ENCODE measurements at places on chromosomes 2 and 18.

DNA sequence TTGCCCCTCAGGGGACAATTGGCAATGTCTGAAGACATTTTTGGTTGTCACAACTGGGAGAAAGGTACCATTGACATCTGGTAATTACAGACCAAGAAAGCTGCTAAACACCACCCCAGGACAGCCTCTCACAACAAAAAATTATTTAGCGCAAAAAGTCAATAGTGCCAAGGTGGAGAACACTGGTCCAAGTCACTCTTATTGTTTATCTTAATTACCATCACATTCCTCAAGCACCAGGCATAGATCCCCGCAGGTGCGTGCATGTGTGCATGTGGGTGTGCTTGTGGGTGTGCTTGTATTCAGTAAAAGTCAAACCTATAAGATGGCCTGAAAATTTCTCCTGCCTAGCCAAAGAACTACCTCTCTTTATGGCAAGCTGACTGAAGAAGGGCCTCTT is 74.9 kb upstream of the WDR75 start:
- no peak for DNase-seq

DNA sequence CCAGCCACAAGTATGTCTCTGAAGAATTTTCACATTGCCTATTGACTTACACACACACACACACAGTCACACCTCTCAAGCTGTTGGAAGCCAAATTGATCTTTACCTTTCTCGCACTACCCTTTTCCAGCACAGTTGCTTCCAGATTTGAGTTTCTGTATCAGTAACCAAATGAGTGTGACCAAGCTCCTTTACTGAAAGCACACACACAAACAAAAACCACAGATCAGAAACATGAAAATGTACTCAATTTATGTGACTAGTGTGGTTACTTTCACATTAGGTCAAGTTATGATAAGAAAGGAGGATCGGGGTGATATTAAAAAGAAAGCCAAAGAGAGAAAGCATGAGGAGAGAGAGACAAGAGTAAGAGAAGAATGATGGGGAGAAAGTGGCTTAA is 993.9 kb upstream of the POU3F3 start:
- DNase-seq: no peak

DNA sequence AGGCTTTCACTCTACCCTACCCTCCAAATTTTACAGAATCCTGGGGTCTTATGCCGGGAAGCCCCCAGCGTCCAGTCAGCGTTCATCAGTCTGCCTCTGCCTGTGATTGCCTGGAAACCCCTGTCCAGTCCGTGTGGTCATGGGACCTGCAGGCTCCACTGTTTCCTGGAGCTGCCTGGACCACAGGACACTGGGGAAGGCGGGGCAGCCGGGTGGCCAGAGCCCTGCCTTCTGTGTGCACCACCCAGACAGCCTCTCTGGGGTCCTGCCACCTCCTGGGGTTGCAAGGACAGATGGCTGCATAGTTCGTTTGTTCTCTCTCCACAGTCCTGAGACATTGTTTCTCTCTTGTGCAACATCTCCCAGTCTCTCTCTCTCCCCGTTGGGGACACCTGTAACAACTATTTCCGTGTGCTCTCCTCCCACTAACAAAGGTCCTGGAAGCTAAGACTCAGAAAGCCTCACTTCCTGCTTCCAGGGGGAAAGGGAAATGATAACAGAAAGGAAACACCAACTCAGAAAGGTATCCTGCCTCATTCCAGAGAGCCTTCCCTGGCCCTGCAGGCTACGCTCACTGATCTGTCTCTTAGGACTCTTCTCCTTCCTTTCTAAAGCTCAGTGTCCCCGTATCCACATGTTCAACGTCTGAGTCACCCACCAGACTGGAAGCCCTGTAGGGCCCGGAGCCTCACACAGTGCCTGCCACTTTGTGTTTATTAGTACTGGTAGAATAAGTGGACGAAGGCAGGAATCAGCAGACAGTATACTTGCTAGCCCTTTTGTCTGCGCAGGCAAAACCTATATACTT is 192.8 kb upstream of the RAB12 start:
- DNase-seq: no peak

DNA sequence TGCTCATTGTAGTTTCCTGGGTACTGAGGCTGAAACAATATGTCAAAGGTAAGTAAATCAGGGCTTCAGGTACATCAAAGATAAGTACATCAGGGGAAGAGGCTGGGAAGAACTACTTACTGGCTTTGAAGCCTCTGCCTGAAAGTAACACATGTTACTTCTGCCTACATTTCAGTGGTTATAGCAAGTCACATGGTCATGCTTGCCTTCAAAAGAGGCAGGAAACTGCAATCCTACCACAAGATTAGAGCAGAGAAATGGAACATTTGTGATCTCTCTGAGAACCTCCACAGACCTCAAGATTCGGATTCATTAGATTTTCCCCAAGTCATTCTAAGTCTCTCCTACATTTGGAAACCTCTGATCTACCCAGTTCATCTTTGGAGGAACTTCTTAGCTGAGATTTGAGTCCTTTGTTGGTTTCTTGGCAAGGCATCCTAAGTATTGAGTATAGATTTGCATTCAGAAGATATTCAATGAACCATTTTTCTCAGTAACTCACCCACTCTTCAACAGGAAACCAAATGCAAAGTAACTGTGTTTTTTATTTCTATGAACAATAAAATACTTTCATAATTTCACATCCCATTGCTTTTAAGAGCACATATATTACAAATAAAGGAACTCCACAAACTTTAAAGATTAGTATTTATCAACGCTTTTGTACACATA is 48.5 kb upstream of the CCDC195 start:
- no peak for DNase-seq

- DNase-seq: no peak
Observed at GRCh38 chr18:45173799-45174519, 441.3 kb upstream of the SLC14A2 start.

DNA sequence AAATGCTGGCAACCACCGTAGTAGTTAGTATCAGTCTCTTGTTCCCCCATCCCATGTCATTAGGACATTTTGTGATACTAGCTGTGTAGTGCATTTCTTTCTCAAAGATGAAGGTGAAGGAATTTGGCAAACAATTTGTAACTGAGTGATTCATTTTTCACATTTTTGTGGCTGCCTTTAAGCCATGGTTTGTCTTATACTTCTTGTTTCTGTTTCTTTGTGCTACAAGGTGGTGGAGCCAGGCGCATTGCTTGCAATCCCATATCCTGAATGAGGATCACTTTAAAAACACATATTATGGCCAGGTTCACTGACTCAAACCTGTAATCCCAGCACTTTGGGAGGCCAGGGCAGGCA is 40.6 kb downstream of the GPD2 start:
- no peak for DNase-seq

DNA sequence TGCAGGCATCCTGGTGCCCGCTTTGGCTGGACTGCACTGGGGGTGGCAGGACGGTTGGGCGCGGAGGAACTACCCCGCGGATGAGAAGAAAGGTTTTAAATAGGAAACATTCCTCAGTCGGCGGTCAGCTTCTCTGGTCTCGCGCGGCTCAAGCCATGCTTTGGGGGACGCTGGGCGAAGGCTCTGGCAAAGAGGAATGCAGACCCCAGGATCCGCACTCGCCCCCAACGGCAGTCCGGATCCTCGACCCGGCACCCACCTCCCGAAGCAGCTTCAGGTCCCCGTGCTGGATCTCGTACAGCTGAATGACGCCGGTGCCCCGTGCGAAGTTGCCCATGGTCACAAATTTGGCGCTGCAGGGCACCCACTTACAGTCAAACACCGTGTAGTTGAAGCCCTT is 686 bp upstream of the PNO1 start:
- DNase-seq: no peak

- no peak for DNase-seq
Observed at GRCh38 chr18:63306249-63306648, 13.3 kb downstream of the BCL2 start.

GRCh38 chr18:58409802-58410445 is 219.0 kb downstream of the ALPK2 start:
- DNase-seq: no peak

DNA sequence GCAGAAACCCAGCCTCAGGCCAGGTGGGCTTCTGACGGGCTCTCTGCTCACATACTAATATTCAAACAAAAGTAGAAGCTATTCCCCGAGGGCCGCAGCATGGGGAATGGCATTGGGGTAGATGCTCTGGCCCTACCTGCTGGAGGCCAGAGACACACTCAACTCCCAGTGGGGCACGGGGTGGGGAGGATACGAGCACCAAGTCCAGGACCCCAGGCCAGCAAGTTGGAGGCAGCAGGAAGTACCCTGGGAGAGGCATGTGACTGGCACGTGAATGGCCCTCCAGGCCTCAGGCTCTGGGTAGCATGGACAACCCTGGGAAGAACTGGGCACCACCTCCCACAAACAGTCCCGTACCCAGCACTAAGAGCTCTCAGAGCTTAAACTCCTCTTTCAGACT is 3.8 kb downstream of the DNMT3A start:
- no peak for DNase-seq

- no peak for DNase-seq
Observed at GRCh38 chr2:31739161-31739560, 158.4 kb upstream of the SRD5A2 start.

DNA sequence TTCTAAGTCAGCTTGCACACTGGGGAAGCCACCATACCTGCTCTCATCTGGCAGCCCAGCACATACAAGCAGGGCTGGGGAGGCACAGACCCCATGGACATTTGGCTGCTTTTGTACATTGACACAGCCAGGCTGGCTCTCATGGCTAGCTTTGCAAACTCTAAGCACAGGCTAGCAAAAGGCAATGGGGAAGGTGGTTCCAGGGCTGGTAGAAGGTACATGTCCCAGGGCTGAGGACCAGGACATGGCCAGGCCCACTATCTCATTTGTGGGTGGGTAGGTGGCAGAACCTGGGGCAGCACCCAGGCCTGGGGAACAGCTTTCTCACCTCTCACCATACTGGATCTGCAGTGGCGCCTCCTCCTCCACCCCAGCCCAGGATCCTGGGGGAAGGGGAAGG is 90.9 kb downstream of the HS1BP3 start:
- DNase-seq: no peak

- no peak for DNase-seq
Observed at GRCh38 chr2:226136739-226137138, 662.9 kb downstream of the IRS1 start.

GRCh38 chr2:70828914-70829824 is 6.4 kb downstream of the CD207 start:
- no peak for DNase-seq

GRCh38 chr2:133607679-133608078 is 39.4 kb upstream of the NCKAP5 start:
- no peak for DNase-seq

DNA sequence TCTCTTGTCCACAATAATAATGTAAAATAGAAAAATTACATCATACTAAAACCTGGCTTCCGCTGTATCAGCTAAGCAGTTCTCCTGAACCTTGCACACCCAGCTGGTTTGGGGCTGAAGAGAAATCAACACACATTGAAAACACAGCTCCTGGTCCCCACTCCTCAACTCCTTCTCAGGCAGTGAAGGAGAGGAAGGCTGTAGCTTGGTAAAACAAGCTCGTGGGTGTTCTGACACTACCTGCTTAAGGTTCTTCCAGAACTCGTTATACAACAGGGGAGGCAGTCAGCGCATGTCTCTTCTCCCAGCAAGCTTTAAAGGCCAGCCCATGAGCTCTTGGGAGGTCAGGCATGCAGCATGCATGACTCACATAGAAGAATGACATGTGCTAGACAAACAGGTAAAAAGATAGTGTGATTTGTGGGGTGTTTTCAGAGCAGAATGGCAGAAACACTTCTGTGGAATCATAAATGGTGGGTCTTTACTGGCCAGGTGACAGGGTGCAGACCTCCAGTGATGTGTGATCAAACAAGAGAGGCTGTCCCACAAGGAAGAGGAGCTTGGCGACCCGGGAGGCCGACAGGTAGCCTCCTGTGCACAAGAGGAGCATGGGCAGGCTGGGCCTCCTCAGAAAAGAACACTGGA is 69.1 kb downstream of the UXS1 start:
- no peak for DNase-seq

DNA sequence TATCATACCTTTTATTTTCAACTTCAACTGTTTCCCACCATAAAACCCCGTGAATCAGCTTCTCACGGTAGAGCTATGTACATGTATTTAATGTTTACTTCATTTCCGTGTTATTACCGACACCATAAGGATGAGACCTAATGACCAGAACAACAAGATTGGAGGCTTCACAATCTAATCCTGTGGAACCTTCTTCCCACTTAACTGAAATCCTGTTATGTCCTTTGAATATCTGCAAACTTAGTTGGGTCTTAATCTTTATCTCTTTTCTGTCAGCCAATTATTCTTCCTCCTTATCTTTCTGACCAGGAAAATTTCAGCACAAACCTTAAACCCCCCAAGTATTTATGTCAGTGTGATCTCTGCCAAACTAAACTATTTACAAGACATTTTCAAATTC is 214.4 kb downstream of the TMX3 start:
- no peak for DNase-seq

DNA sequence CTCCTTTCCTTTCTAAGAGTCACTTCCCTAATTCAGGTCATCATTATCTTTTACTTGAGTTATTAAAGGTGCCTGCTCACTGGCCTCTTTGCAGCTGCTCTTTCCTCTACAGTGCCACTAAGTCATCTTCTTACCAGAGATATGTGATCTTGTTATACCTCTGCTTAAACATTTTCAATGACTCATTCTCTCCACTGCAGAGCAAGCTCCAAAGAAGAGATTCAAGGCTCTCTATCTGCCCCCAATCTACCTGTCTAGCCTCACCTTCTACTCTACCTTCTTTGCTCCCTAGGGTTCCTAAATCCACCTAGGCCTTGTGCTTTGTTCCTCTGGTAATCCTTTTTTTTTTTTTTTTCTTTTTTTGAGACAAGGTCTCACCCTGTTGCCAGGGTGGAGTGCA is 3.1 kb downstream of the ARHGEF33 start:
- DNase-seq: no peak

- no peak for DNase-seq
Observed at GRCh38 chr2:230895536-230896345, 29.3 kb downstream of the GPR55 start.

DNA sequence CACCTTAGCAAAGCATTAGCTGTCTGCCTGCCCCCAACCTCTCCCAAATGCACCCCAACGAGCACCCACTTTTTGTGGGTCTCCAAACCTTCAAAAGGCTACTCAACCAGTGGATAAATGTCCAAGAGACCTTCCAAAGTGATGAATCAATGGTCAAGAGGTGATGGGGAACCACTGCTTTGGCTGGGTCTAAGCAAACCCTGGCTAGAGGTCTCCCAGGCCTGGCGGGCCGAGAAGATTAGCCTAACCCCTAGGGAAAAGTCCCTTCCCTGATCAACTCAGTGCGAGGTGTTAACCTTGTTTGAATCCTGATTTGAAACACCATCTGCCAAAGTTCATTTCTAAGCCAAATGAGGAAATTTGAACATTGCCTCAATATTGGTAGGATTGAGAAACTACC is 144.7 kb upstream of the SIX3 start:
- DNase-seq: no peak

- no peak for DNase-seq
Observed at GRCh38 chr2:67839668-67840067, 223.1 kb downstream of the C1D start.

DNA sequence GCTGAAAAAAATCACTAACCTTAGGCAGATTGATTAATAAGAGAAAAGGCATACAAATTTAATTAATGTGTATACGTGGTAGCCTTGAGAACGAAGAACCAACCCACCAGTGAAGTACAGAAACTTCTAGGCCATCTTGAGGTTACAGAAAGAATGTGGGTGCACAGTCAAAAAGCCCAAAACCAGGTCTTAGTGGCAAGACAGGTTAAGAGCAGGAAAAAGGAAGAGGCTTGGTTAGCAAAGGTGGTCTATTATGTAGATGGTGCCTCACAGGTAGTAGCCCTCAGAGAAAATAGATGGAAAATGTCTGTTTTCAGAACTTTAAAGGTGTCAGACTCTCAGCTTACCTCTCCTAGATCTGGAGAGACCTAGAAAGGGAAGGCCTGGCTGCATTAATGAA is 22.0 kb upstream of the SLC35G4 start:
- no peak for DNase-seq
